ENCODE measurements at places on chromosomes 16 and 17.
A peak's percentile ranks its signal among the peaks of the same experiment; 100 is the strongest.

DNA sequence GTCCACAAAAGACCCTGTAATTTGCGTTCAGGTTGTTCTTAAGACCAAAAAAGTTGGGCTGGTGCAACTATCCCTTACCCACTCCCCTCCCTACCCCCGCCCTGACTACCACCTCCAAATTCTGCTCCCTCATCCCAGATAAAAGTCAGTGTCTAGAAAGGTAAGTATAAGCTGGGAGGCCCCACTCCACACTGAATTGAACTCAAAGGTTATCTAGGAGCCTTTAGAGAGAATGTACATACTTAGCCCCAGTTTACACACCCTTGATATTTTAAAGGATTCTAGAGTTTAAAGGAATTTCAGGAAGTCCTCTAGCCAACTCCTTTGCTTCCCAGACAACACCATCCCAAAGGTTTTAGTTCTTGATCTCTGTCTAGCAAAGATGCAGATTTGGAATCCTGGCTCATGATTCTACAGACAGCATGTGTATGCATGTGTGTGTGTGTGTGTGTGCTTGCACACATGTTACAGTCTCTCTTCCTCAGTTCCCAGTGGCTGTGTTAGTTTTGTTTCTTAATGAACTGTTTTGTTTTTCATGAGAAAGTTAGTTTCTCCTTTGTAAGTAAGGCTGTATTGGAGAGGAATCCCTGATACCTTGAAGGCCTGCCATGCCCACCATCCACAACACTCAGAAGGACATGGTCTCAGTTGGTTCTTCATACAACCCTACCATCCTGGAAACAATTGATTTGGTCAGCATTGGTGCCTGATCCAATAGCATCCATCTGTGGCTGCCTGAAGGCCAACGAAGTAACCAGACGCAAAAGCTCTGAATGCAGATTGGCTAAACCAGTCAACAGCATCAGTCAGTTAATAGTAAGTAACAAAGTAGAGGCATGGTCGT lies 281.3 kb downstream of the SOX9 start:
- no peak for DNase-seq

DNA sequence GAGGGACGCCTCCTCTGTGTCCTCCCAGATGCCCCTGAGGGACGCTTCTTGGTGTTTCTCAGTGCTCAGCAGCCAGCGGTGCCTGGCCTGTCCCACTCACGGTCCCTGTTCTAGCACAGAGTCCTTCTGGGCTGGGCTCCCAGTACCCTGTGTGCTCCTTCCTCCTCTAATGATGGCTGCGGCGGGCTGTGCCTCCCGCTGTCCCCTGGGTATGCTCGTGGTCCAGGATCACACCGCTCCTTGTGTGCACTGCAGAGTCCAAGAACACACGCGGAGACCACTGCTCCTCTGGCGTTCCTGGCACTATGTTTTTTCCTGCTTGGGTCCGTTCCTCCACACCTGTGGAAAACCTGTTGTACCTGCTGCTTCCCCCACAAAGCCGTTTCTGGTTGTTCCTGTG lies 15.1 kb upstream of the IRF8 start:
- no peak for DNase-seq

- DNase-seq: no peak
Measured at GRCh38 chr16:53537626-53538025, 34.6 kb upstream of the AKTIP start.

GRCh38 chr16:68548947-68549346 lies 9.9 kb downstream of the ZFP90 start:
- DNase-seq: no peak

DNA sequence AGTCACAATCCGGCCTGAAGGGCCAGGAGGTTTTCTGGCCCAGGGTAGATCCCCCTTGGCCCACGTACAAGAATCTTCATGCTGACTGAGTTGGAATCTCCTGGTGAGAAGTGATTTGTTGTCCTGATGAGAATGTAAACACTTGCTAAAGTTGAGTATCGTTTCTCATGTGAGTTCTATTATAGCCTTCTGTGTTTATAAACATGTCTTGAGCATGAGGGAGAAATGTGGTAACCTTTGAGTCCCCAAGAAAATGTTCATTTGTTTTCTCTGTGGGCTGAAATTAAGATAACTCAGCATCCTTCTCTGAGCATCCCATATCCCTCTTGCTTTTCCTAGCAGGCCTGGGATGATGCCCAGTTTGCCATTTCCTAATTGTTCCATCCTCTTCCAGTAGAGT lies 204.8 kb downstream of the FTO start:
- no peak for DNase-seq

DNA sequence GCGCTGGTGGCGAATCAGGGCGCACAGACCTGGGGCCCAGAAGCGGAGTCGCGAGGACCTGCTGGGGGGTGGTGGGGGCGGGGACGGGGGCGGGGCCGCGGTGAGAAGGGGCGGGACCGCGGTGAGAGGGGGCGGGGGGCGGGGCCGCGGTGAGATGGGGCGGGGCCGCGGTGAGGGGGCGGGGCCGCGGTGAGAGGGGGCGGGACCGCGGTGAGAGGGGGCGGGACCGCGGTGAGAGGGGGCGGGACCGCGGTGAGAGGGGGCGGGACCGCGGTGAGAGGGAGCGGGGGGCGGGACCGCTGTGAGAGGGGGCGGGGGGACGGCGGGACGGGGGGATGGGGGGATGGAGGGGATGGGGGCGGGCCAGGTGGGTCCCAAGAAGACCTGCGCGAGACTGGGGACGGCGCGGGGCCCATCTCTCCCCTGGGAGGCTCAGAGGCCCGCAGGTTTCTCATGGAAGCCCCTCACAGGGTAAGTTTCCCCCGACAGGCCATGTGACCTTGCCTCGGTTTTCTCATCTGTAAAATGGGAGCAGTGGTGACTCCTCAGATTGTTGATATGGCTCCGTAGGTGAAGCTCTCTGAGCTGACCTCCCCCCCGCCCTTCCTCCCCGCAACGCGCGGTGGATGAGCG lies 28.6 kb upstream of the DBNDD1 start:
- DNase-seq: no peak

DNA sequence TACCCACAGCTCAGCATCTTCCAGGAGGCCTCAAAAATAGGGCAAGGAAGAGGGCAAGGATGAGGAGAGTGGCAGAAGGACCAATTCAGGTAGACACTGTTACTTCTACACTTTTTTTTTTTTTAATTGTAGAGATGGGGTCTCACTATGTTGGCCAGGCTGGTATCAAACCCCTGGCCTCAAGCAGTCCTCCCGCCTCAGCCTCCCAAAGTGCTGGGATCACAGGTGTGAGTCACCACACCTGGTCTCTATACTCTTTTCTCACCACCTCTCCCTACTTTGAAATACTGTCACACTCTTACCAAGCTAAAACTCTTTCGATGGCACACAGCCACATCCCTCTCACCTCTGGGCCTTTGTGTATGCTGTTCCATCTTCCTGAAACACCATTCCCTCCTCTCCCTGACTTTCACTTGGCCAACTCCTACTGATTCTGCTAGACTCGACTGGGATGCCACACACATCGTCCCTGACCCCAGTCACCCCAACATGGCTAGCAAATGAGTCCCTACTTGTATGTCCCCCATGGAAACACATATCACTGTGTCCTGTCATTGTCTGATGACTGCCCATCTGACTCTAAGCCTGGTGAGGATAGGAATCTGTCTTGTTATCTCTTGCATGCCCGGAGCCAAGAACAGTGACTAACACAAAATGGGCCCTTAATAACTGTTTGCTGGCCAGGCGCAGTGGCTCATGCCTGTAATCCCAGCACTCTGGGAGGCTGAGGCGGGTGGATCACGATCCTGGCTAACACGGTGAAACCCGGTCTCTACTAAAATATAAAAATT lies 7.2 kb upstream of the SLC43A2 start:
- DNase-seq: no peak

GRCh38 chr17:55774846-55775271 lies 24.0 kb downstream of the PCTP start:
- DNase-seq: no peak

DNA sequence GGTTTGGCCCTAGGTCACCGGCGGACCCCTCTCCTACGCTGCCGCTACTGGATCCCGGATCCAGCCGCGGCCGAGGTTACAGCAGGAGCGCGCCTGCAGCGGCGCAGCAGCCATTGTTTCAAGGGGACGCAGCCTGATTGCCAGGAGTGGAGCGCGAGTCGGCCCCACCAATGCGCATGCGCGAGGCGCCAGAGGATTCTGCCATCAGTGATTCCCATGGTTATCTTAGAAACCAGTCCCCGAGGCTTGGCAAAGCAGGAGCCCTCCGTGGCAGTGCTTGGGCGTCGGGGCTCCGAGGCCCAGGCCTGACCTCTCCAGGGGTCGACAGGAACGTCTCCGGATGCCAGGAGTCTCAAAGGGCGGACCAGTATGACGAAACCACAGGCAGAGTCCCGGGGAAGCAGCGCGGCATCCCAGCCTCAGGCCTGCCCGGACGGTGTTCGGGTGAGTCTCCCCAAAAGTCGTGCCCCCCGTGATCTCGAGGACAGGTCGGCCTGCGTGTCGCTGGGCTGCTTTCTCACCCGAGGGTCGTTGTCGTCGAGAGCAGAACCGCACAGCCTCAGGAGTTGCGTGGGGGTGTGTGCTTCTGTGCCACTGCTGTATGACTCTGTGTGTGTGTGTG lies 608.5 kb downstream of the KCNJ18 start:
- no peak for DNase-seq

DNA sequence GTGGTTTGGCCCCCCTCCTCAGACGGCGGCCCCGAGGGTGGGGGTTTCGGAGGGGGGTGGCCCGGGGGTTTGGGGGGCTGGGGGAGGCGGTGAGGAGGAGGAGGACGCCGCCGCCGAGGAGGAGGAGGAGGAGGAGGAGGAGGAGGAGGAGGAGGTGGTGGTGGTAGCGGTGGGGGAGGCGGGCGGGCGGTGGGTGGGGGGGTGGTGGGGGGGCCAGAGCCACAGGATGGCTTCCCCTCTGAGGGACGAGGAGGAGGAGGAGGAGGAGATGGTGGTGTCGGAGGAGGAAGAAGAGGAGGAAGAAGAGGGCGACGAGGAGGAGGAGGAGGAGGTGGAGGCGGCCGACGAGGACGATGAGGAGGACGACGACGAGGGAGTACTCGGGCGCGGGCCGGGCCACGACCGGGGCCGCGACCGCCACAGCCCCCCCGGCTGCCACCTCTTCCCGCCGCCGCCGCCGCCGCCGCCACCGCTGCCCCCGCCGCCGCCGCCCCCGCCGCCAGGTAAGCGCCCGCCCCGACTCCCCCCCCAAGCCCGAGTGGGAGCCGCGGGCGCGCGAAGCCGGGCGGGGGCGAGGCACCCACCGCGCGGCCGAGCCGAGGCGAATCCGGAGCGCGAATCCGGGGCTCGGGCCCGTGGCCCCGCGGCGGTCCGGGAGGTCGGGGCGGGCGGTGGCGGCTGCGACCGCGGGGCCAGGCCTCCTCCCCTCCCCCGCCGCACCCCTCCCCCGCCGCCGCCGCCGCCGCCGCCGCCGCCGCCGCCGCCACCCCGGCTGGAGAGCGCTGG lies 3.8 kb upstream of the CHD3 start:
- peak; percentile 9 for DNase-seq

DNA sequence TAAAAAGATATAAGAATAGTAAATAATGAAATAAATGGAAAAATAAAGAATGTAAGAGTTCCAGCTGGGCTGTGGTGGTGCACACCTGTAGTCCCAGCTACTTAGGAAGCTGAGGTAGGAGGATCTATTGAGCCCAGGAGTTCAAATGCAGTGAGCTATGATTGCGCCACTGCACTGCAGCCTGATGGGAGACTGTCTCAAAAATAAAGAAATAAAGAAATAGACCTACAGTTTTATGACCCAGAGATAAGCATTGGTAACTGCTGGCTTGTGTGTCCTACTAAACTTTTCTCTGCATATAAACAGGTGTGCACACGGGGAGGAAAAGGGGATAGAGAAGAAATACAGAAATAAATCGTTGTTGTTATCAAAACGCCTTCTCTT lies 7.8 kb upstream of the PDP2 start:
- DNase-seq: no peak

DNA sequence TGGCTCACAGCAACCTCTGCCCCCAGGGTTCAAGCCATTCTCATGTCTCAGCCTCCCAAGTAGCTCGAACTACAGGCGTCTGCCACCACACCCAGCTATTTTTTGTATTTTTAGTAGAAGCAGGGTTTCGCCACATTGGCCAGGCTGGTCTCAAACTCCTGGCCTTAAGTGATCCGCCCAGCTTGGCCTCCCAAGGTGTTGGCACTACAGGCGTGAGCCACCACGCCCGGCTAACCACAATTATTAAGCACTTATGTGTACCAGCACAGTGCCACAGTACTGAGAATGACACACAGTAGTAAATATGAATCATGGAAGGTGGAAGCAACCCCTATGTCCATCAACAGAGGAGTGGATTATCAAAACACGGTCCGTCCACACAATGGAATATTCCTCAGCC lies 49.8 kb downstream of the COTL1 start:
- no peak for DNase-seq

DNA sequence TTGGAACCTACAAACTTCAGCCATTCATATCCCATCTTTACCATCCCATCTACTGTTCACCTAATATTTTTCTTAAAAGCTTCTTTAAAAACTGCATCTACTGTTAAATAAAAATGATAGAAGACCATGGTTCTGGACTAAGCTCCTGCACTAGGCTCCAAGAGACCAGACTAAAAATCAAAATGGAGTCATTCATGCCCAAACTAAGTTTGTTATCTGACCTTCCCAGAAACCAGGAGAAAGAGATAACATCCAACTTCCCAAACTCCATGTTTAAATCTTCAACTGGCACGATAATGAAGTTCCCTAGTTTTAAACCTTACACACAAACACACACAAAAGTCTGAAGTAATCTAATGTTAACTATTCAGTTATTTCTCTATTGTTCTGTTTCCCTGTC lies 13.8 kb downstream of the DCUN1D3 start:
- DNase-seq: no peak
